Cardiac muscle cell (in vitro differentiated cells and primary cell): ENCODE measurements at places on chromosomes 2 and 18.

DNA sequence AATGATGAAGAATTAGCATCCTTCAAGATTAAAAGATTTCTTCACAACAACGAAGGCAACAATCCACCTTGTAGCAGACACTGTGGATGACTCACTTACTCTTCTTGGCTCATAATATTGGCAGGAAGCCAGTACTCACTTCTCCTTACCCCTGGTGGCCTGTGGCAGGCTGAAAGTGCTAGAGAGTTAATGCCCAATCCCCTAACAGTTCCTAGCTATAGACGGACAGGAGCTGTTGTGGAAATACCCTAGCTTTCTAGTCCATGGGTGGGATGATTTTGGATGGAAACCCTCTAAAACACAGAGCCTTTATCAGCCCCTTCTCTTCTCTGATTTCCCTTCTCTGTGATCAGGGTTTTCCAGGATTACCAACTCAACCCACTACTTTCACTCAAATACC, 128.6 kb upstream of the NYAP2 start:
- peak; percentile 35 for DNase-seq

GRCh38 chr2:216428618-216429350, 16.5 kb downstream of the SMARCAL1 start:
- DNase-seq = no peak

DNA sequence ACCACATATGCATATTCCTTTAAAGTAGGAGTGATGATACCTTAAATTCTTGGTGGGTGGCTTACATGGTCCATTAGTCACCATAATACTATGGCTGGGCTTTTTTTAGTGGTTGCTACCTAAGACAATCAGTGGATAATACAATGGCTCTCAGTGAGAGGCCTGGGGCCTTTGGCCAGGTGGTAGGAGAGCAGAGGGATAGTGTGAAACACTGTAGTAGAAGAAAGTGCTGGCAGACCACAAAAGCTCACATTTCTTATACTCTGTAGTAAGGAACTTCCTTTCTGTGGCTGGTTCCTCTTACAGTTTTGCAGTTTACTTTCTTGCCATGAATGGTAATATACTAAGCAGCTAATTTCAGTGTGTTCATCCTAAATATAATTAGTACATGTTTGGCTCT, 583.5 kb downstream of the XIRP2 start:
- no peak for DNase-seq

DNA sequence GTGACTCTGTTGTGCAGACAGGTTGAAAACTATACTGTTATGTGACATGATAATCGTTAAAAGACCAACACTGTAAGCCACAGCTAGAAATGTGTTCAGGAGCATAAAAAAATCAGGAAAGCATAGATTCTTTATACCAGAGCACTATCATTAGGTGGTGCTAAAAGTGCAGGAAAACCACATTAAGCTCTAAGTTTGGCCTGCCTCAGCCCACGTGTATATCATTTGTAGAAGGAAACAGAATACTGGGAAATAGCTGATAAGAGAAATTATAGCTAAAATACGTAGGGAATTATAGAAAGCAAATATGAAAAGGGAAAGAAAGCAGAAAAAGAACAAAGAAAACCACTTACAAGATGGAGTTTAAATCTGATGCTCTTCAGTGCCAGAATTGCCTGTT, 26.5 kb upstream of the C2orf74 start:
- peak; percentile 3 for DNase-seq

DNA sequence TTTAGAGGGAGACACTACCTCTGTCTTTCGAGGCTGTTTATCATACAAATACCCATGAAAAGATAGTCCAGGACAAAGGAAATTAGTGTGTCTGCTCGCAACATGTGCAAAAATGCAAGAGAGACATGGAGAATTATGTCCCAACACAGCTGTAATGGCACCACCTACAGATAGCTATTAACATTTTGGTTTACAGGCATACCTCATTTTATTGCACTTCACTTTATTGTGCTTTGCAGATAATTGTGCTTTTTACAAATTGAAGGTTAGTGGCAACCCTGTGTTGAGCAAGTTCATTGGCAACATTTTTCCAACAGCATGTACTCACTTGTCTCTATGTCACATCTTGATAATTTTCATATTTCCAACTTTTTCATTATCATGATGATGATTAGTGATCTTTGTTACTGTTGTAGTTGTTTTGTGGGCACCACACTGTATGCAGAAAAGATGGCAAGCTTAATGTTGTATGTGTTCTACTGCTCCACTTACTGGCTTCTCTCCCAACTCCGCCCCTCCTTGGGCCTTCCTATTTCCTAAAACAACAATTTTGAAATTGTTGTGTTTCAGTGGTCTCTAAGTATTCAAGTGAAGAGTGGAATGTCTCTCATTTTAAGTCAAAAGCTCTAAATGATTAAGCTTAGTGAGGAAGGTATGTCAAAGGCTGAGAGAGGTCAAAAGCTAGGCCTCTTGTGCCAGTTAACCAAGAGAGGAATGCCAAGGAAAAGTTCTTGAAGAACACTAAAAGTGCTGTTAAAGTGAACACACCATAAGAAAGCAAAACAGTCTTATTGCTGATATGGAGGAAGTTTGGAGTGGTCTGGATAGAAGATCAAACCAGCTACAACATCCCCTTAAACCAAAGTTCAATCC, 52.0 kb downstream of the ANKRD12 start:
- no peak for DNase-seq

DNA sequence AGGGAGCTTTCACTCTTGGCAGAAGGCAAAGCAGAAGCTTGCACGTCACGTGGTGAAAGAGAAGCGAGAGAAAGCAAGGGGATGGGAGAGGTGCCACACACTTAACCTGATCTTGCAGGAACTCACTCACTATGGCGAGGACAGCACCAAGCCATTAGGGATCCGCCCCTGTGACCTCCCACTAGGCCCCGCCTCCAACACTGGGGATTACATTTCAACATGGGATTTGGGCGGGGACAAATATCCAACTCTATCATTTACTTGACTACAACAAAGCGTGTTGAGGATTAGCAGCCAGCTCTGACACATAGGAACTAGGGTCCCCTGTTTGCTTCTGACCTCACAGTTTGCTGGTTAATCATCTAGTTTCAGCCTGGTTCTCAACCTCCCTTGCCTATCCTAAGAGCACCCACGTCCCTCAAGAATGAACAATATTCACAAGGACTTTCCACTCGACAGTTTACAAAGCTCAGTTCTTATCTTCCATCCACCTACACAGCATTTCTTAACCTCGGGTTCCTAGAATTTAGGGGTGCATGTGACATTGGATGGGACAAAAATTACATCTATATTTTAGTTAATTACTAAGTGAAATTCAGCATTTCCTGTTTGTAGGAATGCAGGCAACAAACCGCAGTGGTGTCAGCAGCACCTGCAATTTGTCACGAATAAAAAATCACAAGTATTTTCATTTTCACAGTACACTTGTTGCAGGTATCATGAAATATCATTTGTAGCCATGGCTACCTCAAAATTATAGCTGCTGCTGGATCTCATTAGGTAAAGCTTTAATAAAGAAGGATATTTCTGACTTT, 36.0 kb downstream of the LBH start:
- DNase-seq = no peak

DNA sequence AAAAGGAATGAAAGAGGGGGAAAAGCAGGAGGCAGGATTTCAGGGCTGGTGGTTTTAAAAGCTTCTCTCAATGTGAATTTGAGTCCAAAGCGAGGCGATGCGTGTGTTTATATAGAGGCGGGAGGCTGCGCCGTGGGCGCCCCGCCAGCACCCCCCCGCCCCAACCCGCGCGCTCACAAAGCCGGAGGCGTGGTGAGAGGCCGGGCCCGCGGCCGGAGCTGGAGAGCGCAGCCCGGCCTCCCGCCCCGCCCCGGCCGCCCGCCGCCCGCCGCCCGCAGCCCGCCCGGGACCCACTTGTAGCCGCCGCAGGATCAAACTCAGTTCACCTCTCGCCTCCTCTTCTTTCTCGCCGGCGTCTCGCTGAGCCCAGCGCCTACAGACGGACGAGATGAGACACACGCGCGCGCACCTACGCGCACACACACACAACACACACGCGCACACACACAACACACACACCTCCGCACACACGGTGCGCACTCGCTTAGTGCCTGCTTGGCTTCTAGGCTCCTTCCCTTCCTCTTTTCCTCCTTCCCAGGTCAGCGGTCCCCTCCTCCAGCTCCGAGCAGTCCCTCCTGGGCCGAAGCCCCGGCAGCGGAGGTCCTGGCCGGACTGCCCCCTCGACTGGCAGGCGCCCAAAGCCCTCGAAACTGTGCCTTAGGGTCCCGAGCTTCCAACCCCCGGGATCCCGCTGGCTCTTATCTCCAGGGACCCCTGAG, 1.3 kb upstream of the CYP26B1 start:
- DNase-seq = peak; percentile 75

DNA sequence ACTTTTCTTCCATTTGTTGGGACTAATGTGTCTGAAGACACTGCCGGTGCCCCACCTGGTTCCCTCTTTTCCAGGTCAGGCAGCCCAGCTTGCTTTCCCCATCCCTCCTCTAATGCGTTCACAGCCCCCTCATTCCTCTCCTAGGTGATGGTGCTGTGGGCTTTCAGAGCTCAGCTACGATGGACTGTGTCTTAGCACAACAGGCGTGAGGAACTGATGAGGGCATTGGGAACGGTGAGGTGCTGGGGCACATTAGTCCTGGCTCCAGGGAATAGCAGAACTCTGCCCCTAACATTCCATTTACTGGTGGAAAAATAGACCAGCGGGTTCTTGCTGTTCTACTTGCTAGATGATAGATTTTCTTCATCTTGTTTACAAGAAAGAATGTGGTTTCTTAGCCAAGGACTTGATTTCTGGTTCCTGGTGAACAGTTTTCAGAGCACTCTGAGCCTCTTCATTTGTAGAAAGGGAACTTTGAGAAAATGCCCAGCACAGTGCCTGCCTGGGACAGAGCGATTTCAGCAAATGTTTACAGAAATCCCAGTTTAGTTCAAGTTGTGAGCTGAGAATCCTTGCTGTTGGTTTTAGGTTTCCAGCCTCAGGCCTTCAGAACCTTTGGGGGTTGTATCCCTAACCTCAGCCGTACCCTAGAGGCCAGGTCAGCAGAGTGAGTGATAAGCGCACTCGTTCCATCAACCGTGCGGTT, 42.5 kb downstream of the LDLRAD4 start:
- DNase-seq = no peak

GRCh38 chr2:238728330-238729260, 119.3 kb upstream of the TWIST2 start:
- no peak for DNase-seq

GRCh38 chr2:152606941-152607340, 110.3 kb downstream of the PRPF40A start:
- DNase-seq = no peak
